ENCODE measurements at places on chromosomes 3 and 15. TPM values are rescaled to one million over a fixed set of nuclear protein-coding genes. Genes with fewer than 3 reads are reported as not detected.

DNA sequence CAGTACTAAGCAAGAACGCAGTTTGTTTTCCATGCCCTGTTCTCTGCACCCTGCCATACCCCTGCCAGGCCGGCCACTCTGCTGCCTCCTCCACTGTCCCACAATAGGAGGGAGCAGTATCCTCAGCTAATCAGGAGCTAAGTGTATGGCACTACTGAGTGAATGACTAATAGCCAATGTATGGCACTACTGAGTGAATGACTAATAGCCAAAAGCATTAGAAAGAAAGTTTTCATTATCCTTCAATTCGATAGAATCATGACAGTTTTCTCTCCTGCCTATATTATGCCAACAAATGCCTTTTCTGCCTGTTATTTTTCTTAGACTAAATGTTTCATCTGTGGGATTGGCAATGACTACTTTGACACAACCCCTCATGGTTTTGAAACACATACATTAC, 107.5 kb upstream of the CHRM5 start:
- no peak for DNase-seq

DNA sequence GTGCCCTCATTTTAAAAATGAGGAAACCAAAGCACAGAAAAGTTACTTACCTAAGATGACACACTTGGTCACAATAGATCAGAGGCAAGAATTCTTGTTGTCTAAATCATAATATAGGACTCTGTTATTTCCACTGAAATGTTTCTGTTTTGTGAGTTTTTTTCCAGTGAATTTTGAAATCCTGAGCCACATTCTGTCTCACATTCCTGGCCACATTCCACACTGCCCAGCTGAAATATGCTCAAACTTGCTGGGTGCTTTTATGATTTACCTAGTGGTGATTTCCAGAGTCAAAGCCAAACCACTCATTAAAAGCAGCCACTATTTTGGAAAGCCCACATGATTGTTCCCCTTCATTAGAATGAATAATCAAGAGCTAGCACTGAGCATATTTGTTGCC, 82.3 kb upstream of the NPHP3 start:
- DNase-seq: no peak

GRCh38 chr3:116391296-116392201, 53.7 kb downstream of the LSAMP start:
- DNase-seq: no peak

PLIN1 gene
- total RNA-seq: 0.31 TPM

GRCh38 chr3:127164615-127165014, 28.3 kb upstream of the PRR23E start:
- DNase-seq: no peak

MAGEL2 gene
- not detected for total RNA-seq
